Tibial nerve (tissue), 4 donors: ENCODE measurements at places on chromosomes 7 and 10. TPM values are rescaled to one million over a fixed set of nuclear protein-coding genes. Genes with fewer than 3 reads are reported as not detected.

GRCh38 chr10:57799625-57800024 is 468.1 kb downstream of the IPMK start:
- H3K27me3 ChIP-seq, result no peaks in the 10 kb centered on the region
- no peak for DNase-seq
- no peak overlapping the region for H3K4me3 ChIP-seq
- no peaks in the 10 kb centered on the region for H3K4me1 ChIP-seq
- no peaks in the 10 kb centered on the region for H3K36me3 ChIP-seq

UTF1 gene
- total RNA-seq, result not detected

GRCh38 chr7:81645435-81645834 is 124.4 kb downstream of the HGF start:
- DNase-seq, result no peak
- H3K36me3 ChIP-seq, result no peaks in the 10 kb centered on the region
- H3K4me1 ChIP-seq, result no peaks in the 10 kb centered on the region
- H3K27ac ChIP-seq, result no peak overlapping the region
- no peak overlapping the region for H3K4me3 ChIP-seq
- no peaks in the 10 kb centered on the region for H3K27me3 ChIP-seq

DNA sequence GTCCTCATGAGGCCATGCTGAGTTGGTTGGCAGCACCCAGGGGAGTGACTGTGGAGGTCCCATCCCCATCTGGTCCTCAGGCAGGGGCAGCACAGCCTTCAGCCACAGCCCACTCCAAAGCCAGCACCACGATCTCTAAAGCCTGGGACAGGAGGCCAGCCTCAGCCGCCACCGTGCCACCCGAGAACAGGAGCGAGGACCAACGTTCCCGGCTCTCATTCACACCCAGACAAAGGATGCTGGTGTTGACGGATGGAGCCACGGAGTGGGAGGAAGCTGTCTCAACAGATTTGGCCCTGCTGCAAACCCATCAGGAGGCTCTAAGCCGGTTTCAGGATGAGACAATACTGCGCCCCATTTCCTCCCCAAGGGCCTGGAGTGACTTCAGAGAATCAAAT is 42.7 kb upstream of the PPP2R2D start:
- no peak for DNase-seq
- H3K4me1 ChIP-seq, result no peaks in the 10 kb centered on the region
- H3K27me3 ChIP-seq, result no peaks in the 10 kb centered on the region
- no peak overlapping the region for H3K27ac ChIP-seq

DNA sequence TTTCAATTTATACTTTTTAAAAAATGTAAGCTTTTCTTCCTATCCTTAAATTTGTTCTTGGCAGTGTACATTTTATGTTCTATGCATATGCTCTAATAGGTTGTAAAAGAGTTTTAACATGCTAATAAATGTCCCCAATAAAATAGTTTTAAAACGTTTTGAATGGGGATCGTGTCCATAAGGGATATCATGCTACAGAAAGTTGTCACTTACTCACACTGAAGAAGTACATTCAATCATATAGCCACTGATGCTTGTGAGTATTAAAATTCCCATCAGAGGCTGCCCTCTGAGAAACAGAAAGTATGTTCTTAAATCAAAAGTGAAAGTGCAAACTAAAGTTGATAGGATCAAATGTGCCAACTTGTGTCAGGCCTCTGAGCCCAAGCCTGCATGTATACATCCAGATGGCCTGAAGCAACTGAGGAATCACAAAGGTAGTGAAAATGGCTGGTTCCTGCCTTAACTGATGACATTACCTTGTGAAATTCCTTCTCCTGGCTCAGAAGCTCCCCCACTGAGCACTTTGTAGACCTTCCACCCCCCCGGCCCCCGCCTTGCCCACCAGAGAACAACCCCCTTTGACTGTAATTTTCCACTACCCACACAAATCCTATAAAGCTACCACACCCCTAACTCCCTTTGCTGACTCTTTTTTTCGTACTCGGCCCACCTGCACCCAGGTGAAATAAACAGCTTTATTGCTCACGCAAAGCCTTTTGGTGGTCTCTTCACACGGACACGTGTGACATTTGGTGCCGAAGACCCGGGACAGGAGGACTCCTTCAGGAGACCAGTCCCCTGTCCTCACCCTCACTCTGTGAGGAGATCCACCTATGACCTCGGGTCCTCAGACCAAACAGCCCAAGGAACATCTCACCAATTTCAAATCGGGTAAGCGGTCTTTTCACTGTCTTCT is 877 bp upstream of the NOD1 start:
- H3K36me3 ChIP-seq, result no peaks in the 10 kb centered on the region
- no peaks in the 10 kb centered on the region for H3K27me3 ChIP-seq
- DNase-seq, result no peak
- H3K4me3 ChIP-seq, result peak overlapping the region; percentile 87

PIK3CG gene
- 3.1 TPM for total RNA-seq

GRCh38 chr10:114629824-114630730 is 28.0 kb downstream of the ABLIM1 start:
- no peak overlapping the region for H3K4me3 ChIP-seq
- H3K27ac ChIP-seq, result peak overlapping the region; percentile 84
- H3K27me3 ChIP-seq, result no peaks in the 10 kb centered on the region
- no peak for DNase-seq
- no peaks in the 10 kb centered on the region for H3K36me3 ChIP-seq
- peaks cover 53% of the 10 kb centered on the region for H3K4me1 ChIP-seq

- no peaks in the 10 kb centered on the region for H3K27me3 ChIP-seq
- no peaks in the 10 kb centered on the region for H3K4me1 ChIP-seq
- no peak overlapping the region for H3K27ac ChIP-seq
- no peaks in the 10 kb centered on the region for H3K36me3 ChIP-seq
These were observed 1.9 kb upstream of the RUFY2 start for GRCh38 chr10:68408898-68409518.

DNA sequence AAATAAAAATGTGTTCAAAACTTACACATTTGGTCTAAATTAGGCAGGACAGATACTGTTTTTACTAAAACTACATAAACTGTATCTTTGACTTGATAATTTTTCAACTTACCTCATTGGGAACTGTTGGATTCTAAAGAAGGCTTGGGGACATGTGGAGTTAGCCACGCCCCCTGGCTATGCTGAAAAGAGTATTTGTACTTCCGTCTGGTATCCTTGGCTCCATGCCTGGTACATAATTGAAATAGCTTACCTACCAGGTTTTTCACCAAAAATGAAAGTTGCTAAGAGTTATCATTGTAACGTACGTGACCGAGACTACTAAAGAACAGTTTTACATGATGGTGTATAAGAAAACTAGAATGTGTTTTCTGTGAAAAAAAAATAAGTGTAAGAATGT is 604.8 kb upstream of the IGFBP3 start:
- no peaks in the 10 kb centered on the region for H3K36me3 ChIP-seq
- H3K4me3 ChIP-seq, result no peak overlapping the region
- no peak overlapping the region for H3K27ac ChIP-seq
- H3K27me3 ChIP-seq, result no peaks in the 10 kb centered on the region
- no peak for DNase-seq
- no peaks in the 10 kb centered on the region for H3K4me1 ChIP-seq

SORCS1 gene
- 37.0 TPM for total RNA-seq

GRCh38 chr7:3668743-3669142 is 367.7 kb downstream of the SDK1 start:
- DNase-seq, result no peak
- no peaks in the 10 kb centered on the region for H3K27me3 ChIP-seq

- DNase-seq, result no peak
- H3K27me3 ChIP-seq, result no peaks in the 10 kb centered on the region
- H3K27ac ChIP-seq, result no peak overlapping the region
These were observed 459.1 kb downstream of the PLXNA4 start for GRCh38 chr7:132117181-132117580.

CPA5 gene
- not detected for total RNA-seq

GRCh38 chr7:33722383-33723101 is 182.8 kb upstream of the BMPER start:
- H3K36me3 ChIP-seq, result no peaks in the 10 kb centered on the region
- H3K27me3 ChIP-seq, result no peaks in the 10 kb centered on the region
- peaks cover 10% of the 10 kb centered on the region for H3K4me1 ChIP-seq
- DNase-seq, result no peak
- H3K27ac ChIP-seq, result no peak overlapping the region
- H3K4me3 ChIP-seq, result no peak overlapping the region
